Naive B cell (primary cell): ENCODE measurements at places on chromosomes 5 and 9.
A peak's percentile ranks its signal among the peaks of the same experiment; 100 is the strongest.

DNA sequence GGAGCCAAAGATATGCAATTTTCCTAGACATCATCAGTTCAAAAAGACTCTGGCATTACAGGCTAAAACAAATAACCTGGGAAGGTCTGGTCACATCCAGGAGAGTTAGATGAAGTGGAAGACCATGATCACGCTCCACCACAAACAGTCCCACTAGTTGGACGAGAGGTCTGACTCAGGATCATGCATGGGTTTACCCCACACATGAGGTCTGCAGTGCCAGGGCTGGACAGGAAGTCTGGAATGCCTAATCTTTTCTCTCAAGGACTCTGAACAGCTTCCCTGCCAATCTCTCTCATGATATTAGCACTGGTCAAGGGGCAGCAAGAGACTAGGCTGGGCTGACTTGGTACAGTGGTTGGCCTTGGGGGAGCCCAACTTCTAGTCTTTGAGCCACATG is 7.1 kb downstream of the PRUNE2 start:
- DNase-seq = no peak

DNA sequence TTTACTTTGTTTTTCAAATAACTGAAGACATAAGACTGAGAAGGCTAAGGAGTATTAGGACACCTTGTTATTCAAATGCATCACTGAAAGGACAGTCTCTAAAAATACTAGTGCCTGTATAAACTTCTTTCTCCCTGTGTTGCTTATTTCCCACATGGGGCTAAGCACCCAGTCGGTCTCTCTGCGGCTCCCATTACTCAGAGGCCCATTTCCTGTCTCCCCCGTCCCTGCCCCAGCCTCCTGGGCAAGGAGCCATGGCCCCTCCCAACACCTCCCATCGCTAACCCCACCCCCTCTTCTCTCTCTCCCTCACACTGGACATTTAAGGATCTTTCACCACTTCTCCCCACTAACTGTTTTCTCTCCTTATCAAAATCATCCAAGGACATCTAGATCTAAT is 81.9 kb downstream of the EBF1 start:
- no peak for DNase-seq

DNA sequence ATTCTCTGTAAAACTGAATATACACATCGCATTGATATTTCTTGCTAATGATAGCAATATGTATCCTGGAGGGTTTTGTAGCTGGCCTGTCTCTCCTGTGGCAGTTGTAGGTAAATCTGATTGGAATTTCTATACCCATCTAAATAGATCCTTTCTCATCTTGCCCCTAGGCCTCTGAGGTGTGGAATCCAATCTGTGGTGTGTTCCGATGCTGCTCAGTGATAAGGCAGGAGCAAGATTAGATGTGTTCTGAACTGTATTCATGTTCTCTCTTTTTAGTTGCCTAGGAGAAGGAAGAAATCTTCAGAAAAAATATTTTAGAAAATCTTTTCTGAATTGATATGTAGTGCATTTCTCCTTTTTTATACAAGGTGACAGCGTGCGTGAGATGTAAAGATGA is 507.5 kb downstream of the NR2F1-AS1 start:
- no peak for DNase-seq

GRCh38 chr5:139747583-139748504 is 47.8 kb upstream of the PSD2 start:
- DNase-seq = peak; percentile 70

GRCh38 chr9:3507395-3508077 is 18.3 kb downstream of the RFX3 start:
- no peak for DNase-seq

DNA sequence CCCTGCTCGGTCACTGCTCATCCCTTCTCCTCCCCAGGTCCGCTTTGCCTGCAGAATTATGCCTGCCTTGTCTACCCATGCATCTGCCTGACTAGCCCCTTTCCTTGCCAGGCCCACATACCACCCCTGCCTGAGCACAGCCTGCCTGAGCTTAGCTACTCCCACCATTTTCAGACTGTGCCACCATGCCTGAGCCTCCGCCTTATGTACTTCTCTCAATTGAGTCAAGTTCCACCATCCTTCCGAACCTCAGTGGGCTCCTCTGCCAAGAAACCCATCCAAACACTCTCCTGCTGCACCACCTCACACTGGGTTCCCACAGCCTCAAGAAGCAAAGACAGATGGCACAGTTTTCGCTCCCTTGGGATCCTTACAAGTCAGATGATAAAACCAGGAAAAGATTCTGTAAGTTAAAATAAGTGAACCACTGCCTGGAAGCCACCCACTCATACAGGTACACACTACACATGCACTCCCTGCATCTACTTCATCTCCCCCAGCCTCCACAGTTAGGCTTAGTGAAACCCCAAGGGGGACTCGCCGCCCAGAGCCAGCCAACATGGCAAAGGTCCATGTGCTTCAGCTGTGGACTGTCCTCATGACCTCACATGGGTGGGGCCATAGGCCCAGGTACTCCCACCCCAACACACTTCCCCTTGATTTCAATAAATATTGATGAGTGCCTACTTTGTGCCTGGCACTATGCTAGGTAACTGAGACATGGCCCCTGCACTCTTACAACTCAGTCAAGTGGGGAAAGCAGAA is 23.1 kb downstream of the P4HA2 start:
- no peak for DNase-seq

DNA sequence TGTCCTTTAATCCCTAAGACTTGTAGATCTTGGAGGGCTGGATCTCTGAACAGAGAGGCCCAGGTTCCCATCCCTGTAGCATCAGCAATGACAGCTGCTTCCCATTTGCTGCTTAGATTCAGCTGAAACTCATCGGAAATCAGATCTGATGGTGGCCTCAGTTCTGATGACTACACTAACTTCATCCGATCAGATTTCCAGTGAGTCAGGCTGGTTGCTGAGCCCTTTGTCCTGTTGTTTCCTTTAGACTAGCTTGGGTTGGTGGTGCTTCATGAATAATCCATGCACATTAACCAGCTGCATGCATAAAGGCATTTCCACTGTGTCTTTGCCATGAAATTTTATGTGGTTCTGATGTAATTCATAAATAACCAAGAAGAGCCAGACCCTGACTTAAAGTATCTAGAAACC is 195.2 kb upstream of the TUT7 start:
- DNase-seq = no peak

- DNase-seq = no peak
These were observed 155.5 kb downstream of the PALM2AKAP2 start for GRCh38 chr9:109935406-109936087.

- no peak for DNase-seq
These were observed 44.8 kb downstream of the RCL1 start for GRCh38 chr9:4837261-4838188.

DNA sequence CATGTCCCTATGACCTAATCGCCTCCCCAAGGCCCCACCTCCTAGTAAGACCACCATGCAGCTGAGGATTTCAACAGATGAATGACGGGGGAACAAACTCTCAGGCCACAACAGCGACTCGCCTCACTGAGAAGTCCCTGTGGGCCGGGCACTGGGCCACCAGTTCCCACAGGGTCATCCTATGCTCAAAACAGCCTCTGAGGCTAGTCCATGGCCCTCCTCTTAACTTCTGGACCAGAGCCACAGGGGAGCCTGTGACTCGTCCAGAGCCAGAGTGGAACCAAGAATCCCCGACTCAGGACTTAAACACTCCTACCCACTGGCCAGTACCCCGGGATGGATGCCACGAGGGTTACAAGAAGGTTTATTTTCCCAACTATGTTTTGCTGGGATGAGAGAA is 12.3 kb downstream of the GFPT2 start:
- no peak for DNase-seq

DNA sequence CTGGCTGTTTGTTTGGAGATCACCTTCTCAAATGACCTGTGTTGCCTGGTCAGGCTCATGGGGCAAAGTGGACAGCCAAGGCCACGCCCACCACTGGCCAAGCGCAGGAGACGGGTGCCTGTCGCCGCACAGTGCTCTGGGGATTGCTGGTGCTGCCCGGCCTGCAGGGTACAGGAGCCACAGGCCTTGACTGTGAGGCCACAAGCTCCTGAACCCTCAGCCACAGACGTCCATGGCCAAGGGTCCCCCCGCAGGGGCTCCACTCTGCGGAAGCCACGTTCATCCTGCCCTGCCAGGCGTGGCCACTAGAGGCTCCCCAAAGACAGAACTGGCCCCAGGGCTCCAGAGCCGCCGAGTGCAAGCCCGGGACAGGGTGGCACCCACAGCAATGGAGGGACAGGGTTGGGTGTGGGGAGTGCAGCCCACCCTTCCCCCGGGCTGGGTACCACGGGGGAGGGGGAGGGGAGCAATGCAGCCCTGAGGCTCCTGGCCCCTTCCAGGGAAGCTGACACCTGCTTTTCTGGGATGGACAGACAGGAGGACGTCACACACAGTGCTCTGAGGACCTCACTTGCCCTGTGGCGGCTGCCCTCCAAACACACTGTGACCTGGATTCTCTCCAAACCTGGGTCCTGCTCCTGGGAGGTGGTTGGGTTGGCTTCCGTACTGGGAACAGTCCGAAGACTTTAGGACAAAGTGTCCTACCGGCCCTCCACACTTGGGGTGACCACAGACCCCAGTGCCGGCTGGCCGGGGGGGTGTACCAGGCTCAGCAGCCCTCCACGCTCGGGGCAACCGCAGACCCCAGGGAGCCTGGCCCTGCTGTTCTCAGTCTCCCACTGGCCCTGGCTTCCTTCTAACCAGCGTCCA is 21.5 kb downstream of the TPPP start:
- peak; percentile 51 for DNase-seq

DNA sequence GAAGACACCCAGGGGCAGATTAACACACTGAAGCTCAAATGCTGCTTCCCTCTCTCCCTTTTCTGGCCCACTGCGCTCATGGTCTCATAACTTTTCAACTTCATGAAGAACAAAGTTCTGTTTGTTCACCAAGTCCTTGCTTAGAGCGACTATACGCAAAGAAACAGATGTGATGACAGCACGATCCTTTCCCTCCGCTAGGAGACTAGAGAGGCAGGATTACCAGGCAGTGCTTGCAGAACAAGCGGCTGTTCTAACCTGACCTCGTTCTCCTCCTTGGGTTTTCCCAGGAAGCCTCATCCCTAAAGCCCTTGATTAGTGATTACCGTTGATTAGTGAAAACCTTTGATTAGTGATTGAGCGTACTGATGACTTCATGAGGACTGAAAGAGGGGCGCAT is 649.9 kb downstream of the IRX1 start:
- DNase-seq = no peak

- DNase-seq = no peak
These were observed 894 bp downstream of the LRRTM2 start for GRCh38 chr5:138874241-138874640.

DNA sequence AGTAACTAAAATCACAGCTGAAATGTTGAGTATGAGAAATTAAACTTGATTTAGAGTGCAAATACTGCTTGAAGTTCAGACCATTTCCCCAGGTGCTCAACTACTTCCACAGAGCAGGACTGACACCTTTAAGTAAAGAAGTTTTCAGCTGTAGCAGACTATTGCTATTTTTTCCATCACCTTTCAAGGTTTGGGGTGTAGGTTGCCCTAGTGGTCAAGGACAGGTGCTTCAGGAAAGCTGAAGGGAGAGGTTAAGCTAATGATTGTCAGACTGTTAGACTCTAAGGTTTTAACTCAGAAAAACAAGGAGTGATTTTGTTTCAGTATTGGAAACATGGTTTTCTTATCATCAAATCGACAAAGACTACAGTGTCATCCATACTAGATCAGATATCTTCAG is 162.1 kb downstream of the CCDC192 start:
- DNase-seq = no peak

GRCh38 chr5:136030956-136031611 is 2.3 kb downstream of the TGFBI start:
- DNase-seq = no peak

DNA sequence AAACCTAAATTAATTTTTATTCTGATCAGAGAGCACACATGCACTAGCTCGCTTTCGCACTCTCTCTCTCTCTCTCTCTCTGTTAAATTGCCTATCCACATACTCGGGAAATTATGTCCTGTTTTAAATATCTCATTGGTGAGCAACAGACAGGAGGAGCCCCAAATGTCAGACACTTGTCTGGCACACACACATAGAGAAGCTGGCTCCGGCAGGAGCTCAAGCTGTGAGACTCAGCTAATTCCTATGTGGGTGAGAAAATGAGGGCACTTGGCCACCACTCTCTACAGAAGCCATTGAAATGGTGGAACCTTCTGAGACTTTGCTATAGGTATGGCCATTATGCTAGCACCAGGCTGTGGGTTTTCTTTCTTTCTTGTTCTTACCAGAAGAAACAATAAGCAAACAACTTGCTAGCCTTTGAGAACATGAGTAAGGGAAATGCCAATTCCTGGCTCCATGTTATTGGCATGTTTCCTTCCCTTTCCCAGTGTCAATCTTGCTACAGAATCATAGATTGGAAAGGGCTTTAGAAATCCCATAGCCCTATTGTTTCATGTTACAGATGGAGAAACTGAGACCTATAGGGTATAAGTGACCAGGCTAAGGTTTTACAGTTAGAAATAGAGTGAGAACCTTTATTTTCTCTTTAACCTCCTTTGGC is 9.0 kb downstream of the RFX3 start:
- DNase-seq = no peak

GRCh38 chr5:2261004-2261703 is 378.4 kb upstream of the IRX4 start:
- no peak for DNase-seq
